ENCODE measurements at places on chromosomes 11 and 22.
A peak's percentile ranks its signal among the peaks of the same experiment; 100 is the strongest.

GRCh38 chr11:120236169-120237107, 3.5 kb upstream of the POU2F3 start:
- DNase-seq = no peak

DNA sequence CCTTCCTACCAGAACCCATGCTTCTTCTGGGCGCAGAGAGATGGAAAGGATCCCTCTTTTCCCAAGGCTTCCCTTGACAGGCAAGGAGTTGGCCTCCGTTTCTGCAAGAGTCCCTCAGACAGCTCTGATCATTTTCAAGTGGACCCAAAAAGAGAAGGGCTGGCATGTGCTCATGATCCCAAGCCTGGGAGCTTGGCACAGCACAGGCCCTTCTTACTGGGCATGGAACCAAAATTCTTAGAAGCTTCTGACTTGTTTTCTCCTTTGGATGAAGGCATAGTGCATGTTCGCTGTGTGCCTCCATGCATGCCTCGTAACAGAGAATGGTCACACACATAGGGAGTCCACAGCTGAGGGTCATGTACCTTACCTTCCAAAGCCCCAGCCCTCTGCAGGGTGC, 449.6 kb downstream of the MIAT start:
- DNase-seq = no peak

- no peak for DNase-seq
These were observed 76.1 kb upstream of the RAB1B start for GRCh38 chr11:66192181-66192863.

DNA sequence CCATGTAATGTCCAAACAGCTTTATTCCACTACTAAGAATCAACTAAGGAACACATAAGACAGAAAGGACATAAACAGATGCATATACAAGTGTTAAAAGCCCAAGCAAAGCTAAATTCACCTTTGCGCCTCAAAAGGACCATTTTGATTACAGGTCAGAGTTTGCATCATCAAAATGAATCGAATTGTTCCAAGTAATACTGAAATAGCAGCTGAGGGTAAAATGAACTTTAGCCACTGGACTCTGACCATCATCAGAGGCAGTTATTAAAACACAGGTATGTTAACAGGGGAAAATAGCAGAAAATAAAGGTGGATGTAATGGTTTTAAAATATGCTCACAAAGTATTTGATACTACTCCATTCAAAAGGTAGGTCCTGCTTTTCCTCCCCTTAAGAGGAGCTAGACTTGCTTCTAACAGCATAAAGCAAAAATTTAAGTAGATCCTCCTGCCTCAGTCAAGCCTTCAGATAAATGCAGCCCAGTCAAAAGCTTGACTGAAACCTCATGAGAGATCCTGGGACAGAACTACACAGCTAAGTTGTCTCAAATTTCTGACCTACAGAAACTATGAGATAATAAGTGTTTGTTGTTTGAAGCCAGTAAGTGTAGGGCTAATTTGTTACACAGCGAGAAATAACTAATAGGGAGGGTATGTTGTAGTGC, 35.4 kb downstream of the RBFOX2 start:
- DNase-seq = no peak

DNA sequence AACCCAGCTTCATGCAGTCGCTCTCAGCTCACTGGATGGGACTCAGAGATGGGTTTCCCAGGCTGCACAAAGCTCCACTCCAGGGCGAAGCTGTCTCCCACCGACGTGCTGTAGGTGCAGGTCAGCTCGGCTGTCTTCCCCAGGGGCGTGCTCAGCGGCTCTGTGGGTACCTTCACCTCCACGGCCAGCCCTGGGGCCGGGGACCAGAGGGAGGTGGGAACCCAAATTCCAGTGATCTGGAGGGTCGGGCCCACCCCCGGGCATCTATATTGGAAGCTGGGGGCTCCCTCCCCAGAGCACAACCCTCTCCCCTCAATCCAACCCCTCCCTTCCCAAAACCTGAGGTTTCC, 689 bp downstream of the VSIG2 start:
- DNase-seq = no peak

- DNase-seq = peak; percentile 80
These were observed at the start of gene SLC25A22 for GRCh38 chr11:798093-798713. Gene SLC25A22 (minus strand): TSS chr11:798281. CDS start chr11:795006, 3,275 bp downstream.

- peak; percentile 66 for DNase-seq
These were observed 10.9 kb upstream of the APOBEC3C start for GRCh38 chr22:39003165-39003638.

GRCh38 chr11:24531528-24531927, 34.7 kb downstream of the LUZP2 start:
- DNase-seq = no peak

- no peak for DNase-seq
These were observed 71.2 kb downstream of the KIRREL3 start for GRCh38 chr11:126929179-126930061.

Data from activated effector memory CD4-positive, alpha-beta T cell treated with Interleukin-2 at 50 U/mL for 16 hours (primary cell).